ENCODE measurements at places on chromosomes 11 and 22. TPM values are rescaled to one million over a fixed set of nuclear protein-coding genes. Genes with fewer than 3 reads are reported as not detected.
A peak's percentile ranks its signal among the peaks of the same experiment; 100 is the strongest.

KCTD21 gene
- total RNA-seq: 8.8 TPM

GRCh38 chr22:25942856-25943411 is 200.9 kb downstream of the MYO18B start:
- no peak for DNase-seq

GRCh38 chr11:96272529-96273222 is 70.3 kb downstream of the MAML2 start:
- DNase-seq: no peak

DNA sequence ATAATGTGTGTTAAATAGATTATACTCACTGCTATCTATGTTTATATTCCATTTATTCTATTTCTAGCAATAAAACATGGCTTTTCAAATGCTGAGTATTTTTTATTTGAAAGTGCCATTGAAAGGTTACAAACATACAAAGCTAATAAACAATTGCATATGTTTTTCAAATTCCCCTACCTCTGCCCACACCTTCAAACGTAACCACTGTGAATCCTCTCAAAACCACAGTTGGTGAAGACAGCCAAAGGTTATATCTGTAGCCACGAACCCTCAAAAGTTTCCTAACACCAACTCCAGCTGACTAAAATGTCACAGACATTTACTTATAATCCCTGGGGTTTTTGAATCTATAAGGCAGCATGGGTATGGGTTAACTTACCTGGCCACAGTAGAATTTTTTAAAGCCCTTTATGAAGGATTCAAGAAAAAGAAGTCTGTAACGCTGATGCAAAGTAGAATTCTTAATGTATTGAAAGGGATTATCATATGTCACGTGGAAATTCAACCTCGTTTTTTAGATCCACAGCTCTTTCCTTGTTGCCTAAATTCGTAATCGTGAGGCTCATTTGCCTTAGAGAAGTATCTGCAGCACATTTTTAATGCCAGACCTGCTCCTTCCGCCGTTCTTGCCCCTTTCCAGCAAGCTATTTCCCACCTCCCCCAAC is 122.5 kb upstream of the ZC3H12C start:
- DNase-seq: no peak

DNA sequence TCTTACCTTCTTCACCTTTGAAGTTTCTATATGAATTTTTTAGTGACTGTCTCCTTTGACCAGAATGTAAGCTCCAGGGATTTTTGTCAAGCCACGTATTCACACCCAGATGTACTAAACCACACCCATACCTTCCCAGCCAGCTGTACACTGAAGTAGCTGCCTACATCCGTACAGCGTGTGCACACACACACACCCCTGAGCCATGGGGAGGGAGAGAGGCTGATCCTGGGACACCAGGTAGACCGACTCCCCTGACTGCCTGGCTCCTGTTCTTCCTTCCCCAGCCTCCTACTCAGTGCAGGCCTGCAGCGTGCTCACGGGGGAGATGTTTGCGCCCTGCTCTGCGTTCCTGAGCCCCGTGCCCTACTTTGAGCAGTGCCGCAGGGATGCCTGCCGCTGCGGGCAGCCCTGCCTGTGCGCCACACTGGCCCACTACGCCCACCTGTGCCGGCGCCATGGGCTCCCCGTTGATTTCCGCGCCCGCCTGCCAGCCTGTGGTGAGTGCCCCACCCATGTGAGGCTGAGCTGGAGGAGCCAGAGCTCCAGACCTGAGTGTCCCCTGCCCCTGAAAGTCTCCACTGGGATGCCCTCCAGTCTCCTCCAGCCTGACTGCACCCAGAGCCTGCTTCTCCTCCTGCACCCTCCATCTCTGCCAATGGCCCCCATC is 25.9 kb downstream of the OTOG start:
- peak; percentile 2 for DNase-seq

- no peak for DNase-seq
Measured at GRCh38 chr11:59966201-59966600, 2.4 kb downstream of the OOSP4A start.

GRCh38 chr11:61682906-61683675 is 2.9 kb downstream of the DAGLA start:
- DNase-seq: no peak

CALCB gene
- total RNA-seq: 2.9 TPM

PRODH gene
- total RNA-seq: 0.56 TPM

SGSM1 gene
- 0.38 TPM for total RNA-seq

DNA sequence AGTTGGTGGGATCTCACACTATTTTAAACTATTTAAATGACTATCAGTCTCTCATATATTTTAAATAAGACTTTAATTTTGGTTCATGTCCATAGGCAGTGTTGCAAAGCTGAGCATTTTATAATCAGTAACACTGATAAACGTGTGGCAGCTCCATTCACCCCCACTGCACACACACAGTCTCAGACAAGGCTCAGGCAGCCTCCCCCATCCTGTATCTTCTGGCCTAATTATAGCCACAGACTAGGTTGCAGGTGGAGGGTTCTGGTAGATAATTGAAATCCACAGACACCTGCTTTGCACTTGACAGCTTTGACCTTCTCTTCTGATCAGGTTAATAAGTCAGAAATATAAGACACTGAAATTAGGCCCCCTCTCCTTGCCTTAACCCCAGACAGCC is 118.5 kb upstream of the LDLRAD3 start:
- no peak for DNase-seq

DNA sequence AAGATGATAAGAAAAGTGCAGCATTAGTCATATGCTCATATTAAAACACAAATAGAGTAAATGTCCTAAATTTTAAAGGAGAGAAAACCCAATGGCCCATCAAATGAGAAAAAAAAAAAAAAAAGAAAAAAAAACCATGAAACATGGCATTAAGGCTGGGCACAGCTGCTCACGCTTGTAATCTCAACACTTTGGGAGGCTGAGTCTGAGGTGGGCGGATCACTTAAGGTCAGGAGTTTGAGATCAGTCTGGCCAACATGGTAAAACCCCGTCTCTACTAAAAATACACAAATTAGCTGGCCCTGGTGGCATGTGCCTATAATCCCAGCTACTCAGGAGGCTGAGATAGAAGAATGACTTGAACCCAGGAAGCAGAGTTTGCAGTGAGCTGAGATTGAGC is 515.5 kb upstream of the ANO3 start:
- no peak for DNase-seq

DNA sequence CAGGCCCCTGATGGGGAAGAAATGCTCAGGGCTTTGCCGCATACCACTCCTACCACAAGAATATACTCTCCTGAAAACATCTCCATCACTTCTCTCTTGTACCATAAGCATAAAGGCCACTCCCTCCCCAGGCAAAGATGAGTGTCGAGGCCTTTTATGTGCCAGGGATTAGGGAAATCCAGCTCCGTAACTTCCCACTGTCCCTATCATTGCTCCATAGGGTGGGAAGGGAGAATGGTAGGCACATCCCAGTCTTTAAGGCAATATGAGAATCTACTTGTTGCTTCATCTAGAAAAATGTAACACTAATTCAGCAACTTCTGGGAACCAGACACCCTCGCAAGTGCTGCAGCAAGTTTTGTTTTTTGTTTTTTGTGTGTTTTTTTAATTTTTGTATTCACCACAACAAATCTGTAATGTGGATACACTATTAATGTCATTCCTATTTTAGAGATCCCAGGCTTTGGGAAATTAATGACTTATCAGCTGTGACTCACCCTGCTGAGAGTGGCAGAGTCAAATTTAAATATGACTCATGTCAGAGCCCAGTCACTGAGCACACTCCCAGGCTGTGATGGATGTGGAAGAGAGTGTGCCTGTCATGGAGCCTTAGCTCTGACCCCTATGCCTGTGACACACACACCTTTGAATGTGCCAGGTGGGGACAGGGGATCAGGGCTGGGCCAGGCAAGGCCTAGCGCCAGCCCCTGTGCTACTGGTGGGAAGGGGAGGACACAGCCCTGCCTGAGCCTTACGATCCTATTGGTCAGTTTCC is 23.4 kb downstream of the PANX1 start:
- peak; percentile 50 for DNase-seq

PRG3 gene
- not detected for total RNA-seq

- no peak for DNase-seq
Measured at GRCh38 chr22:24059793-24060192, 48.7 kb downstream of the CABIN1 start.

LARGE1 gene
- total RNA-seq: 2.0 TPM

GRCh38 chr11:117993988-117994745 is 8.0 kb downstream of the IL10RA start:
- DNase-seq: no peak

- DNase-seq: no peak
Measured at GRCh38 chr11:131746201-131746600, 375.8 kb downstream of the NTM start.

APOA5 gene
- not detected for total RNA-seq

- DNase-seq: no peak
Measured at GRCh38 chr11:9530020-9530621, 43.3 kb upstream of the WEE1 start.
